ENCODE measurements at places on chromosomes 4 and X.

- H3K36me3 ChIP-seq = peaks cover 2% of the 10 kb centered on the region
- peak overlapping the region; percentile 55 for H3K27ac ChIP-seq
- H3K27me3 ChIP-seq = no peaks in the 10 kb centered on the region
- H3K4me1 ChIP-seq = peaks cover 20% of the 10 kb centered on the region
- DNase-seq = no peak
These were observed 7.2 kb downstream of the TIMM17B start for GRCh38 chrX:48890296-48890925.

DNA sequence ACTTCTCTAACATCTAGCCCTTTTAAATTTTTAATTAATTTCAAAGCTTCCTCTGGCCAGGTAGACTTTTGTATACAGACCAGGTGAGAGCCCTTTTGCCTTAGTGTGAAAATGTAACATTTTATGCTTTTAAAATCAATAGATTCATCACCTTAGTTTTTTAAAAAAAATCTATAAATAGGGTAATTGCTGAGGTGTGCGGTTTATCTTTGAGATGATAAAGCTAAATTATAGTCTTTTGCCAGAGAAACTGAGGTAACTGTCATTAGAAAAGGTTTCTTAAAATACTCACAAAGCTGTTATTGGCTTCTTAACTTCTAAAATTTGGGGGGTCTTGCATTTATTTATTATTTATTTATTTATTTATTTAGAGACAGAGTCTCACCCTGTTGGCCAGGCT lies 62.9 kb downstream of the NELFA start:
- H3K4me3 ChIP-seq = no peak overlapping the region
- no peaks in the 10 kb centered on the region for H3K4me1 ChIP-seq
- DNase-seq = no peak
- H3K27ac ChIP-seq = no peak overlapping the region
- no peaks in the 10 kb centered on the region for H3K27me3 ChIP-seq
- peaks cover 36% of the 10 kb centered on the region for H3K36me3 ChIP-seq

DNA sequence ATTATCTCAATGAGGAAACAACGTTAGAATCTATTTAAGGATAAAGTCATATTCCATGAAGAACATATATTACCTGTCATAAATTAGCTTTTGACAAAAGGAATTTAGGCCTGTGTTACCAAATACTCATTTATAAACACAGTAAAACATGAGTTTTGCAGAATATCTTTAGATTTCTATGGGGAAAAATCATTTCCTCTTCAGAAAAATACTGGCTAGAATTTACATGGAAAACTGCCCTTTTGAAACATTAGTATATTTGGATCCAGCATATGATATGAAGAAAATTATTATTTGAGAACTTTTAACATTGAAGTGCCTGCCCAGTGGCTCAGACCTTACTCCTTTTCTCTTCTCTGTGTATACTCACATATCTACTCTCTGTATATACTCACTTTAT lies 131.4 kb upstream of the NEIL3 start:
- no peaks in the 10 kb centered on the region for H3K27me3 ChIP-seq
- DNase-seq = no peak
- H3K4me1 ChIP-seq = no peaks in the 10 kb centered on the region
- no peak overlapping the region for H3K4me3 ChIP-seq

DNA sequence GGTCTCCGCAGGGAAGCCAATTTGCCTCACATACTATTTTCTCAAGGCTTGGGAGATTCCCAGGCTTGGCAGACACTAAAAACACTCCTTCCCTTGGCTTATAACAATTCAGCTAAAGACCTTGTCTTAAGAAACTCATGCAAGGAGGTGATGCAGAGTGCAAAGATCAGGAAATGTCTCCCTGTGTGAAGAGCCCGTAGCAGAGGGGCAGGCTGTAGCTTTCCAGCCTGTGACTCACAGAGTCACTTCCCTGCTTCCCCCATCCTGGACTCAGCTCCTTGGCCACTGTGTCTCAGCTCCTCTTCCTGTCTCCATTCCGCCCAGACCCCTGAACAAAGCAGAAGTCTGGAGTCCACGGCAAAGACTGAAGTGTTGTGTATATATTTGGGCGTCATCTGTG lies 56.1 kb downstream of the KDR start:
- DNase-seq = no peak
- H3K36me3 ChIP-seq = no peaks in the 10 kb centered on the region
- H3K27me3 ChIP-seq = peaks cover 13% of the 10 kb centered on the region
- H3K4me3 ChIP-seq = no peak overlapping the region
- H3K27ac ChIP-seq = no peak overlapping the region

DNA sequence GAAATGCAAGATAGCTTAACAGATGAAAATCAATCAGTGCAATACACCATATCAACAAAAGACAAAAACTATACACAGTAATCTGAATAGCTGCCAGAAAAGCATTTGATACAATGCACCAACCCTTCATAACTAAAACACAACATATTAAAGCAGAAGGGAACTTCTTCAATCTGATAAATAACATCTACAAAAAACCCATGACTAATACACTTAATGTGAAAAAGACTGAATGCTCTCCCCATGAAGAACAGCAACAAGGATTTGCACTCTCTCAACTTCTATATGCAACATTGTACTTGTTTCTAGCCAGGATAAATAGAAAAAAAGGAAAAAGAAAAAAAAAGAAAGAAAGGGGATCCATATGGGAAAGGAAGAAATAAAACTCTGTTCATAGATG lies 139.7 kb downstream of the RBM47 start:
- peaks cover 2% of the 10 kb centered on the region for H3K4me1 ChIP-seq
- H3K27ac ChIP-seq = no peak overlapping the region
- H3K4me3 ChIP-seq = no peak overlapping the region
- H3K27me3 ChIP-seq = no peaks in the 10 kb centered on the region

DNA sequence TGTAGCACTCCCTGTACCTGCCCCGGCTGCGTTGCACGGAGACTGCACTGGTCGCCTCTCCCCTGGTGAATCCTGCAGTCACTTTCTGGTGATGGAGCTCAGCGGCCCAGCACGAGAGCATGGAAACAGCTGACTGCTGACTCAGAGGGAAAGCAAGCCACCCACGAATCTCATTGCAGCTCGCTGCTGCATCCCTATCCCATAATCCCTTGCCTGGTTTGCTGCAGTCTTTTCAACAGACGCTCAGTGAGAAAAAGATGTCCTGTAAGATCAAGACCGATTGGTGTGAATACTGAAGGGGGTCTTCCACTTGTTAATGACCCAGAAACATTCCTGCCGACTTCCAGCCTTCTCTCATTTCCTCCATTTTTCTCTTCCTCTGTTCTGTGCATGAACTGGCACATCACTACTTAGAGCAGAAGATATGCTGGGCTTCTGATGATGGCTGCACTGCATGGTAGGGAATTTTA lies 52.9 kb downstream of the TRIM2 start:
- no peak overlapping the region for H3K27ac ChIP-seq
- no peaks in the 10 kb centered on the region for H3K36me3 ChIP-seq
- peaks cover 1% of the 10 kb centered on the region for H3K4me1 ChIP-seq
- no peaks in the 10 kb centered on the region for H3K27me3 ChIP-seq

- DNase-seq = no peak
- no peak overlapping the region for H3K27ac ChIP-seq
- H3K36me3 ChIP-seq = no peaks in the 10 kb centered on the region
- H3K27me3 ChIP-seq = no peaks in the 10 kb centered on the region
These were observed 5.5 kb upstream of the PHF8 start for GRCh38 chrX:54049801-54050200.

DNA sequence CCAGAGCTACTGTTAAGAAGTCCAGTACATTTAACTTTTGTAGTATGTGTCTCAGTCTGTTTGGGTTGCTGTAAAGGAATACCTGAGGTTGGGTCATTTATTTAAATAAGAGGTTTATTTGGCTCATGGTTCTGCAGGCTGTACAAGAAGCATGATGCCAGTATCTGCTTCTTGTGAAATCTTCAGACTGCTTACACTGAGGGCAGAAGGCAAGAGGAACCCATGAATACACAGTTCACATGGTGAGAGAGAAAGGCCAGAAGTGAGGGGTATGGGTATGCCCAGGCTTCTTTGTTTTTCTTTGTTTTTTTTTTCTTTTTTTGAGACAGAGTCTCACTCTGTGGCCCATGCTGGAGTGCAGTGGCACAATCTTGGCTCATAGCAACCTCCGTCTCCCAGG lies 6.0 kb upstream of the CISD2 start:
- H3K27ac ChIP-seq = no peak overlapping the region
- no peaks in the 10 kb centered on the region for H3K27me3 ChIP-seq
- no peak overlapping the region for H3K4me3 ChIP-seq
- peaks cover 31% of the 10 kb centered on the region for H3K4me1 ChIP-seq
- DNase-seq = no peak

DNA sequence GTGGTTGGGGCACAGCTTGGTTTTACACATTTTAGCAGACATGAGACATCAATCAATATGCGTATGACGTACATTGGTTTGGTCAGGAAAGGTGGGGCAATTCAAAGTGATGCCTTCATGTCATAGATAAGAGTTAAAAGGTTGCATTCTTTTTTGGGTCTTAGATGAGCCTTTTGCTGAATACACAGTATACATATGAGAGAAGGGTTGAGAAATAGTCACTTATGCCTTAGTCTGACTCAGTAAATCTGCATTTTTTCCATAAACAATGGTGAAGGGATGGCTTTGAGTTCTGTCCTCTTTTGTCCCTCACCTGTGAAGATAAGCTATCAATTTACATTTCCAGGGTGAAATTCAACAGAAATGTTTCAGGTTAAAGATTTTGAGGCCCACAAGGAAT lies 43.9 kb upstream of the UGT2B15 start:
- no peak overlapping the region for H3K4me3 ChIP-seq
- no peaks in the 10 kb centered on the region for H3K36me3 ChIP-seq
- H3K4me1 ChIP-seq = no peaks in the 10 kb centered on the region

DNA sequence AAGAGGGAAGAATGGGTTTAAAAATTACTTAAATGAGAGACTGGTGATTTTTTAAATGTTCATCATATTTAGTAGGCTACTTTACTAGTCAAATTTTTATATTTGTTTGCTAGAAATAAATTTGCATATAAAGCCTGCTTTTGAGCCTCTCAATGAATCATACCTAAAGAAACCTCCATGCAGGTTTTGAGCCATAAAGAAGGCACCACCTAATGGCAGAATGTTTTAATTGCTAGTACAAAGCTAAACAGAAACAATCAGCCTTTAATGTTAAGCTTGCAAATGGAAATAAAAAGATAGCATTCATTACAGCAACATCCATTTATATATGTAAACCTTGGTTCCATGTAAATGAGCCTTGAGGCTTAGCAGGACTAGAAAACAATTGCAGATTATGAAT lies 989.7 kb downstream of the CCSER1 start:
- no peaks in the 10 kb centered on the region for H3K36me3 ChIP-seq
- H3K4me1 ChIP-seq = no peaks in the 10 kb centered on the region
- no peak overlapping the region for H3K4me3 ChIP-seq
- no peak for DNase-seq
- H3K27me3 ChIP-seq = no peaks in the 10 kb centered on the region
- H3K27ac ChIP-seq = no peak overlapping the region

- no peak overlapping the region for H3K27ac ChIP-seq
- DNase-seq = no peak
- H3K36me3 ChIP-seq = peaks cover 2% of the 10 kb centered on the region
- no peak overlapping the region for H3K4me3 ChIP-seq
- H3K27me3 ChIP-seq = no peaks in the 10 kb centered on the region
These were observed 1.8 kb downstream of the ZNF674 start for GRCh38 chrX:46543441-46543840.

DNA sequence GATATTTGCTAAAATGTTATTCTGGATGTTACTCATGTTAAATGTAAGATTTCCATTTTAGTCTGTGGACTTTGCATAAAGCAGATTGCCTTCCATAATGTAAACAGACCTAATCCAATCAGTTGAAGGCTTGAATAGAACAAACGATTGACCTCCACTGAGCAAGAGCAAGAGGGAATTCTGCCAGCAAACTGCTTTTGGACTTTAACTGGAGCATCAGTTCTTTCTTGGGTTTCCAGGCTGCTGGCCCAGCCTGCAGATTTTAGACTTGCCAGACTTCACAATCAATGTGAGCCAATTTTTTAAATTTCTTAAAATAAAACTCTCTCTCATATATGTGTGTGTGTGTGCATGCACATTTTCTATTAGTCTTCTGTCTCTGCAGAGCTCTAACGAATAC lies 1248.8 kb downstream of the ADGRL3 start:
- no peaks in the 10 kb centered on the region for H3K36me3 ChIP-seq
- H3K27ac ChIP-seq = no peak overlapping the region
- H3K27me3 ChIP-seq = no peaks in the 10 kb centered on the region
- H3K4me1 ChIP-seq = no peaks in the 10 kb centered on the region
- H3K4me3 ChIP-seq = no peak overlapping the region

DNA sequence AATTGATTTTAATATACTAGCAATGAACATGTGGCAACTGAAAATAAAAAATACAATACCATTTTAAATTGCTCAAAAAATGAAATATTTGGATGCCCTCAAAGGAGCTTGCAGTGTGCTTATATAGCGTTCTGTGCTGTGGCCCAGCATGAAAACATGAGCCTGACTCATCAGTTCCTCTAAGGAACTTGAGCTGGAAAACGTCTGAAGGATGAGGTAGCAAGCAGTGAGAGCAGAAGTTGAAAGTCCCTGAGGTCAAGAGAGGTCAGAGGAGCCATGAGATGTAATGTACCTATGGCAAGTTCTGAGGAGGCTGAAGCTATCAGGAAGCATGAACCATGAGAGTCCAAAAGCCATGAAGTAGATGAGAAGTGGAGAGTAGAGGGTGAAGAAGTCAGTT lies 59.7 kb downstream of the HMGB3 start:
- H3K4me1 ChIP-seq = no peaks in the 10 kb centered on the region
- DNase-seq = no peak
- H3K27ac ChIP-seq = no peak overlapping the region
- no peaks in the 10 kb centered on the region for H3K27me3 ChIP-seq
- no peak overlapping the region for H3K4me3 ChIP-seq
